ENCODE measurements at places on chromosomes 13 and 19. TPM values are rescaled to one million over a fixed set of nuclear protein-coding genes. Genes with fewer than 3 reads are reported as not detected.

DNA sequence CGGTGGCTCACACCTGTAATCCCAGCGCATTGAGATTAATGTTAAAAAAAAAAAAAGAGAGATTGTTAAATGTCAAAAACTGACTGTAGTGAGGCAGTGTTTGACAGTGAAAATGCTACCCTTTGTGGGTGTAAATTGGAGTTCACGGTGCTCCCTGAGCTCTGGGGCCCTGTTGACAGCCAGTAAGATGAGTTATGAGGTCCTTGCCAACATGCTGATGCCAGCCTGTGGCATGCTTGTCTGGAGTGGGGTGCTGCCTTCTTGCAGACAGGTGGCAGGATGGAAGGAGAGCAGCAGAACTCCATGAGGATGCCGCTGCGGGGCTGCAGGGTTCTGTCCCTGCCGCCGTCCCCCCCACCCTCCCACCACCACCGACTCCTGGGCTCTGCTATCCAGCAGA lies 25.9 kb downstream of the PRAM1 start:
- no peak for DNase-seq

- DNase-seq, result no peak
These were observed 127.9 kb downstream of the DLEU7 start for GRCh38 chr13:50715402-50716146.

DNA sequence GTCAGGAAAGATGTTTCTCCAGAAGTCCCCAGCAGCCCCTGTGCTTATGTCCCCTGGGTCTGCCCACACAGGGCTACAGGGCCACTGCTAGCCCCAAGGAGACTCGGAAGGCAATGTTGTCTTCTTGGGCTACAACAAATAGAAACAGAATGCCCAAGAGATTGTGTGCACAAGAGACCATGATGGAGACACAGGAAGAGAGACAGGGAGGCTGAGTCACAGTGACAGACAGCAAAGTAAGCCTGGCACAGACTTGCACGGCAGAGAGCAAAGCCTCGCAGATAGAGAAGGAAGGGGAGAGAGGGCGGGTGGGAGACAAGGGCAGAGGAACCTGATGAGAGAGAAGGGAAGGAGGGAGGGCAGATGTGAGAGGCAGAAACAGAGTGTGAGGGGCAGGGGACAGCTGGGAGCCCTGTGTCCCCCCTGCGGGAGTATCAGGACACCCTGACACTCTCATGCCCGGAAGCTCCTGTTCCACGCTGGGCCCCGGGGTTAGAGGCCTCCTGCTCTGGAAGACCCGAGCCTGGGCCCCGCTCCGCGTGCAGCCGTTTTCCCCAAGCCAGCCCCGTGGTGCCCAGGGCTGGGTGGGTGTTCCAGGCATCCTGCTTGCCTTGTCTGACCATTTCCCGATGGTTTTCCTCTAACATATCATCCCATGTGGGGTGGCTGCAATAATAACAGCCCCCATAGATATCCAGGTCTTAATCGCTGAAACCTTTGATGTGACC lies 2.7 kb upstream of the PLA2G4C start:
- no peak for DNase-seq

DNA sequence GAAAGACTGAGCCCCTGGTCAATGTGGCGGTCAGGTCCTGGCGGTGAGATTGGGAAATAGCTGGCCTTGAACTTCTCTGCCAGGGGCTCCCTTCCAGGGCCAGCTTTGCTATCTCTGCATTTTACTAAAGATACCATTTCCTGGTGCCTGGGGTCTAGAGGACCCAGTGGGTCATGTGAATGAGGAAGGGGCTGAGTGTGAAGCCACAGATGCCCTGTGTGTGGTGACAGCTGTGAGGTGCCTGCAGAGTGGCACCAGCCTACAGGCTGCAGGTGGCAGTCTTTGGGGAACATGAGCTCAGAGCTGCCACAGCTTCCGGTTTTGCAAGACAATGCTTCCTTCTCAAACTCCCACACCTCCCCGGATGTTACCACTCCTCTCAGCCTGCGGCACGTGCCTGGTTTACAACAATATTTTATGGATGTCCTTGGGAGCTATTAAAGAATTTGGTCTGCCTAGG lies 5.2 kb upstream of the MLNR start:
- peak; percentile 78 for DNase-seq

- DNase-seq, result peak; percentile 5
These were observed 28.9 kb downstream of the KCTD15 start for GRCh38 chr19:33825556-33825955.

- no peak for DNase-seq
These were observed 67.8 kb upstream of the ZDHHC20 start for GRCh38 chr13:21526707-21527540.

GRCh38 chr19:34220472-34221063 lies 33.8 kb upstream of the GARRE1 start:
- DNase-seq, result peak; percentile 83

GRCh38 chr13:35621989-35622388 lies 145.5 kb upstream of the MAB21L1 start:
- peak; percentile 65 for DNase-seq

DNA sequence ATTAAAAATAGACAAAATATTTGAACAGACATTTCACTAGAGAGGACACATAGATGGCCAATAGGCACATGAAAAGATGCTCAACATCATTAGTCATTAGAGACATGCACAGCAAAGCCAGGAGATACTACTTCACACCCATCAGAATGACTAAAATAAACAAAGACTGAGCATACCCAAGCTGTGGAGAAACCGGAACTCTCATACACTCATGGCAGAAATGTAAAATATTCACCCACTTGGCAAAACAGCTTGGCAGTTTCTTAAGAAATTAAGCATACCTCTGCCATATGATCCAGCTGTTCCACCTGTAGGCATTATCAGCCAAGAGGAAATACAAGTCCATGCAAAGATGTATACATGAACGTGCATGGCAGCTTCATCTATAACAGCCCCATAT lies 213.4 kb downstream of the TSHZ3 start:
- no peak for DNase-seq

GRCh38 chr13:87680298-87680697 lies 9.1 kb downstream of the SLITRK5 start:
- DNase-seq, result no peak

- DNase-seq, result peak; percentile 49
These were observed 5.3 kb upstream of the ZNF613 start for GRCh38 chr19:51921949-51922348.

DNA sequence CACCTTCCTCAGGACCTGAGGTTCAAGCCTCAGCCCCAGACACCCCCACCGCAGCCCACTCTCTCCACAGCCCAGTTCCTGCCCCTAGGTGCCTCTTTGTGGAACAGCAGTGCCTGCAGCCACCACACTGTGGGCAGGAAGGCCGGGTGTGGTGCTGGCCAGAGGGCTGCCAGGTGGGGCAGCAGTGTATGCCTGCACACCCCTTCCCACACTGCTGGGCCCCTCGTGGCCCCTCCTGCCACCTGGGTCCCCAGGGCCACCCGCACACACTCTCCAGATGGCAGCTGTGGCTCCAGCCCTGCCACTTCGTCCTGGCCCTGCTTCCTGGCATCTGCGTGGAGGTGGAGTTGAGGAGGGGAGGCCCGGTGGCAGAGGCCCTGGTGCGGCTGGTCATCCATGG lies 35.1 kb downstream of the HPN start:
- DNase-seq, result no peak

- no peak for DNase-seq
These were observed 30.4 kb upstream of the HMGB1 start for GRCh38 chr13:30496147-30496546.

DNA sequence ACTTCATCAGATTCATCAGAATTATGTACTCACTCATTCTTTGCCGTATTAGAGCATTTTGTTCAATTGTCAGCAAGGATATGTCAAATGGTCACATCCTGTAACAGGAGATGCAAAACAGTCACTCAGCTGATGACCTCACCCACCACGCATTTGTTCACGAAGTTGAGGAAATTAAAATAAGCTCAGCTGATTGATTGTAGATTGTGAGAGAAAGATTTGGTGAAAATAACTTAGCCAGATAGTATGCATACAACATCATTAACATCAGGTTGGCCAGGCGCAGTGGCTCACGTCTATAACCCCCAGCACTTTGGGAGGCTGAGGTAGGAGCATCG lies 22.6 kb upstream of the CDC16 start:
- no peak for DNase-seq

FREM2 gene
- total RNA-seq, result 16.1 TPM

RFPL4A gene
- not detected for total RNA-seq

IGFL2 gene
- total RNA-seq, result not detected

GRIN2D gene
- 1.2 TPM for total RNA-seq

PSG1 gene
- not detected for total RNA-seq

NLRP7 gene
- total RNA-seq, result 1.1 TPM

SMIM7 gene
- 57.6 TPM for total RNA-seq

CCL25 gene
- total RNA-seq, result not detected

NBEA gene
- total RNA-seq, result 15.9 TPM

TMEM59L gene
- total RNA-seq, result 5.0 TPM

All from endodermal cell (in vitro differentiated cells).